ENCODE measurements at places on chromosomes 11 and 22.

- DNase-seq: no peak
Observed at GRCh38 chr11:11020747-11021149, 162.9 kb upstream of the ZBED5 start.

GRCh38 chr11:2708151-2708581 lies 8.4 kb upstream of the KCNQ1OT1 start:
- no peak for DNase-seq

DNA sequence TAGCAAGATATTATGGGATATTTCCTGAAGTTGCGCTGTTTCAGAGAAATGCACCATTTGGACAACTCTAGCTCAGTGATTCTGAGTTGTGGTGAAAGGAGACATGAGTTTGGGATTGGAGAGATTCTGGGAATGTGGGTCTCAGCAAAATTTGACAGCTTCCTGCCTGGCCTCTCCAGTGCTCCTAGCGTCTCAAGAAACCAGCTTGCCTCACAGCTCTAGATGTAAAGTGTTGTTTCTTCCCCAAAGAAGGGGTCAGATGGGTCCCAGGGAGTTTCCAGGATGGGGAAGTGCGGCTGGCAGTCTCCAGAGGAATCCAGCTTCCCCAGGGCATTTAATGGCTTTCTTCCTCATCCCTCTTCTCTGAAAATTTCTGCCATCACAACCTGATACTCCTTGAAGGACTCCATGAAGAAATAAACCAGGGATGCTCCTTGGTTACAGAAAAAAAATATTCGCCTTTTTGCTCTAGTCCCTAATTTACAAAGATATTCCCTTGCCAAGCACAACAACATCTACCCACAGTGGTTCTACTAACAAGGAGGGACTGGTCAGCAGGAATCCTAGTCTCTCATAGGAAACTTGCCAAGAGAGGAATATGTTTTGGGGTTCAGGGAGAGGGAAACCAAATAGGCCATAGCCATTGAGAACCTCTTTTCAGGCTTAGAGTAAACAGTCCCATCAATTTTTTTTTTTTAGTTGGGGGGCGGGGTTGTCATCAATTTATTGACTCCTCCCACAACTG lies 185.4 kb upstream of the E2F8 start:
- no peak for DNase-seq

DNA sequence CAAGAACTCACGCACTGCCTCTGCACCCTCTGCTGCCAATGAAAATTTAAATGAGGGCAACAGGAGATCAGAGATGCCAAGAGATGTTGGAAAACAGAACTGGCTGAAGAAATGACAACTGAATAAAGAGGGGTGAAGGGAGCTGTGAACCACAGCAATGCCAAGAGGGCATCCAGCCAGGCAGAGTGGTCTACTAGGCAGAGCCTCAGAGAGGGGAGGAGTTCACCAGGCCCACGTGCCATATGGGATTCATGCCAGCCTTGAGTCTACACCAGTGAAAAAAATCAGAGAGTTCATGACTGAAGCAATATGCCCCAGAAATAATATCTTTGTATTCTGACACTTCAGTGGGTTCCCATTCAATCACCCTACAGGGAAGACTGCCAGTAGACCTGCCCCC lies 4.4 kb downstream of the APOL2 start:
- no peak for DNase-seq

- DNase-seq: no peak
Observed at GRCh38 chr11:87870086-87870485, 305.2 kb downstream of the RAB38 start.

GRCh38 chr11:44583353-44583669 lies 17.8 kb downstream of the CD82 start:
- no peak for DNase-seq

DNA sequence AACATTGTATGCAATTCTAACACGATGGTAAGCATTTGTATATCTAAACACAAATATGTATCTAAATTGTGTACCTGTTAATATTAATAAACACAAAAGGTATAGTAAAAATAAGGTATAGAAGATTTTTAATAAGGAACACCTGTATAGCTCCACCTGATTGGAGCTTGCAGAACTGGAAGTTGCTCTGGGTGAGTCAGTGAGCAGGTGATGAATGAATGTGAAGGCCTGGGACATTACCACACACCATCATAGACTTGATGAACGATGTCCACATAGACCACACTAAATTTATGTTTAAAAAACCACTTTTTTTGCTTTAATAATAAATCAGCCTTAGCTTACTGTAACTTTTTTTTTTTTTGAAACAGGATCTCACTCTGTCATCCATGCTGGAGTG lies 97.6 kb upstream of the CLMP start:
- DNase-seq: no peak

DNA sequence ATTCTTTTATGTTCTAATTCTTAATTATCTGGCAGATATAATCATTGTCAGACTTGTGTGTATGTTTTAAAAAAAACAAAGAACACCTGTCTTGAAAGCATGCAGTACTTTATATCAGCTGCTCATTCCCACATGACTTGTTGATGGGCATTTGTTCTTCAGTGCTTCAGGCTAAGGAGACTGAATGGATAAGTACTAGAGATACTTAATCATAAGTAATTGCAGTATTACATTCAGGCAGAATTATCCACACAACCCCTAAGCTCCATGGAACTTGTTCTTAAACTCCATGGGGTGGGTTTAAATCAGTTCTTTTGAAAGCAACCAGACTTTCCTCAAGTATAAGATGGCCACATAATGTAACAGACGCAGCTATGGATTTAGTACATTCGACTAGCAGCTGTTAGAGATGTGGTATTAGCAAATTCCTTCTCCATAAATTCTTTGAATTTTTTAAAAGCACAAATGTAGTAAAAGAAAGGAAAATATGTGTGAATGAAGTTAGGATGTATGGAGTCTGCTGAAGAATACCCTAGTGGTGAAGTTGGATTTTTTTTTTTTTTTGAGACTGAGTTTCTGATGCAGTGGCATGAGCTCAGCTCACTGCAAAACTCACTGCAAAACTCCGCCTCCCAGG lies 3.0 kb downstream of the JAM3 start:
- no peak for DNase-seq

DNA sequence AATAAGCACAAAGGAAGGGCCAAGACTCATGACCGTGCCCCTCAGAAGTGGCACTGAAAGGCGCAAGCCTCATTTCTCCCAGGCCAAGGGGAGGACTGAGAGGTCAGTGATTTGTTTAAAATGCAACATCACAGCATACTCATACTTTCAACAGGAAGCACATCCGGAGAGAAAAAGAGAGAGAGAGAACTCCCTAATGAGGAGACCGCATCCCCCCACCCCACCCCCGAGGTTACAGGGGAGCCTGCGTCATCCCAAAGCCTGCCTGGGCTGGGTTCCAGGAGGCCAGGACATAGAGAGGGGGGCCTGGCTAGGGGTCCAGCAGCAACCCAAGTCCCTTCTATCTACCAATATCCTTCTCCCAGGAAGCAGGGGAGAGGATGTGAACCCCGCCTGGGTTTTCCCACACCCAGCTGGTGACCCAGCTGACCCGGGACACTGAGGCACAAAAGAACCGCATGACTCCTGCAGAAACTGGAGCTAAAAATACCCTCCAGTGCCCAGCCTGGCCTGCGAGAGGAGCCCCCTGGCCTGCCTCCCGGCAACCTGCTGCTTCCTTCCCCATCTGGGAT lies 3.8 kb downstream of the CSNK1E start:
- DNase-seq: no peak

DNA sequence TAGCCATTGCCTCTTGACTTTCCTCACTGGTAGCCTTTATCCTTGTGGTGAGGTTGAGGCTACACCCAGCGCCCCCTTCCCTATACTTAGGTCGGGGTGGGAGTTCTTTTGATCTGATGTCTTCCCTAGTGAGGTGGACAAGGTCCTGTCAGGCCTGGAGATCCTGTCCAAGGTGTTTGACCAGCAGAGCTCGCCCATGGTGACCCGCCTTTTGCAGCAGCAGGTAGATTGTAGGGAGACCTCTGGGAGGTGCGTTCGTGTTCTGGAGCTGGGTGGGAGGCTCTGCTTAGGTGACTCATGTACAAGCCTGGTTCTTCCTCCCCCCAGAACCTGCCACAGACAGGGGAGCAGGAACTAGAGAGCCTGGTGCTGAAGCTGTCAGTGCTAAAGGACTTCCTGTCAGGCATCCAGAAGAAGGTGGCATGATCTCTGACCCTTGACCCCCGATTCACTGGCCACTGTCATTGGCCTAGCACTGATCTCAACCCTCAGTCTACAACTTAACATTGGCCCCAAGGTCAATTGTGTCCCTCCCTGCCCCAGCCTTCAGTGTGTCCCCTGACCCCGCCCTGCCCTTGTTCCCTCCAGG lies 4.9 kb downstream of the INPPL1 start:
- no peak for DNase-seq

- no peak for DNase-seq
Observed at GRCh38 chr11:102727890-102728289, 3.1 kb upstream of the MMP8 start.

- no peak for DNase-seq
Observed at GRCh38 chr11:82895437-82896091, 4.7 kb downstream of the PRCP start.

DNA sequence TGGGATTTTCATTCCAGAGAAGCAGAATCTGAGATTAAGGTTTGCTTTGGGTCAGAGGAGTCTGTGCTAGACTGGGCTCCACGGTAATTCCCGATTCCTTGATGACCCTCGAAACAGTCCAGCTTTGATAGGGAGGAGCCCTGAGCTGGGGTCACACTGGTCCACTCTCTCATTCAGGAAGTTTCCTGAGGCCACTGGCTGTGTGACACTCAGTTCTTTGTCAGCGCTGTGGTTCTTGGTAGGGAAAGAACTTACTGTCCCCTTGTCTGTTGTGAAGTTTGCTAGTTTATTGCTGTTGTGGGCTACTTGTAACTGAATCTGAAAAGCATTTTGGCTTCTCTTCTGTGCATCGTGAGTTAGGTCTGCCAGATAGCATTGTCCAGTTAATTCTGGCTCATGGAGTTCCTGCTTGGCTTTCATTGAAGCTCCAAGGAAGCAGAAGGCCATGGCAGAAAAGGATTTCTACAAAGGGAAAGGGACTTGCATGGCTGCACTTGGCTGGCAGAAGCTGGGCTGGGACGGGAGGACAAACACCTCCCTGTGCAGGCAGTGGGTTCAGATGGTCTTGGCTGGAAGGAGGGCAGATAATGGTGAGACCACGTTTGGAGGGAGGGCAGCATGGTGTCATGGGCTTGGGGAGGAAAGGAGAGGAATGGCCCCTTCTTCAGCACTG lies 23.3 kb downstream of the BCR start:
- DNase-seq: no peak

DNA sequence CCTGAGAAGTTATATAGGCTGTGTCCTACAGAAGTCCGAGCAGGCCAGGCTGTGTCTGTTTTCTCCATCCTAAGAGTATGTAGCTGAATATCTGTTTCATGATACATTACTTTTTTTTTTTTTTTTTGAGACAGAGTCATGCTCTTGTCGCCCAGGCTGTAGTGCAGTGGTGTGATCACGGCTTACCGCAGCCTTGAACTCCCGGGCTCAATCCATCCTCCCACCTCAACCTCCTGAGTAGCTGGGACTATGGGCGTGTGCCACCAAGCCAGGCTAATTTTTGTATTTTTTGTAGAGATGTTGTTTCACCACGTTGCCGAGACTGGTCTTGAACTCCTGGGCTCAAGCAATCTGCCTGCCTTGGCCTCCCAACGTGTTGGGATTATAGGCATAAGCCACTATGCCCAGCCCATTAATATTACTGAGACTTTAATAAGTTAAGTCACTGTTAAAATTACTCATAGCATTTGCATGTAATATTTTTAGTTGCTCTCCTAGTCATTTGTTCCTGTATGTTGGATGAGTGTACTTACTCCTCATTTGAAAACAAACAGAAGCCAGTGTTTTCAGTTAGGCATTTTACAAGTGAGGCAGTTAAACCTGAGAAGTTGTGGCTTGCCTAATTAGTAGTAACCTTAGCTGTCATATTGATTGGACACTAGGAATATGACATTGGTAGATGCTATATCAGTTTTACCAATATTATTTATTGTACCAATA lies 26.1 kb downstream of the DRG1 start:
- no peak for DNase-seq

Data from esophagus squamous epithelium (tissue), 5 donors.